Left colon (tissue), 2 donors: ENCODE measurements at places on chromosomes 1 and 21.

GRCh38 chr21:46597896-46598343, 7.0 kb downstream of the S100B start:
- DNase-seq = no peak

GRCh38 chr1:62194651-62195544, at the start of gene L1TD1:
L1TD1 (plus strand) TSS chr1:62194849; CDS start chr1:62206629, 11,780 bp downstream.
- peak; percentile 75 for DNase-seq

DNA sequence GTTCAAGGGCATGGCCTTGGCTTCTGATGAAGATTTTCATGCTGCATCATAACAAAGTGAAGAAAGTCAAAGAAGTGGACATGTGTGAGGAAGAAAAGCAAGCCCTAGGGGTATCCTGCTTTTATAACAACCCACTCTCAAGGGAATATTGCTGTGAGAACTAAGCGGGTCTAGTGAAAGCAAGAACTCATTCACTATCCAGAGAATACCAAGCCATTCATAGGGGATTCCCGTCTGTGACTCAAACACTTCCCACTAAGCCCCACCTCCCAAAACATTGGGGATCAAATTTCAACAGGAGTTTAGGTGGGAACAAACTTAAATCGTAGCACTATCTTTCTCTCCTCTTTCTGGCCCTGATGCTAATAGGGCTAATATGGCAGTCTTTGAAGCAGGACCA, 98.5 kb upstream of the CTTNBP2NL start:
- no peak for DNase-seq

DNA sequence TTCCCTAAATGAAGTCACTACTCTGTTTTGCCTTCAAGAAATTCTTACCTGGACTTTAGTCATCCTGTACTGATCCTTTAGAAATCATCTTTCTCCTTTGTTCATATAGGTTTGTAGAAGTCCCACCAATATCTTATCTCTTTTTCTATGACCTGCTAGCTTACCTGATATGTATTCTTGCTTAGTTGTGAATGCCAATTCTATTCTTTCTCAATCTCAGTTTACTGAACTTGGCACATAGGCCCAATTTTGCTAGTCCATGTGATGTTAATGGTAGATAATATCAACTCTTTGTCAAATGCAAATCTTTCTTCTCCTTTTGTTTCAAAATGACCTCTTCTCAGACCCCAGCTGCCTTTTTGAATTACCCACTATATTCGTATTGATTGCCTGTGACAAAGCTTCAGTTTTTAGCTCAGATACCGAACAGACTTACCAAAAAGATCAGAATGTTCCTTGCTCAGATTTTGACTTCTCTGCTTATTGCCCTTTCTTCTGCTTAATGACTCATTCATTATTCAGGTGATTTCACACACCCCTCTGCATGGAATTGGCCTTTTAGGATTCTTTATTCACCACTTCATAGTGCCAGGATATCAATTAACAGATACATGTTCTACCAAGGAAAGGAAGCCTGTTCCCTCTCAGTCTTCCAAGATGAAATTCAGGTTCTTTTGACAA, 20.6 kb downstream of the IPO9 start:
- DNase-seq = no peak

GRCh38 chr1:113185463-113186104, 112.6 kb downstream of the LRIG2 start:
- no peak for DNase-seq

- DNase-seq = peak; percentile 69
Observed at GRCh38 chr1:53186533-53186932, 10.1 kb upstream of the CPT2 start.

- DNase-seq = no peak
Observed at GRCh38 chr1:178962853-178963711, 62.6 kb upstream of the FAM20B start.

DNA sequence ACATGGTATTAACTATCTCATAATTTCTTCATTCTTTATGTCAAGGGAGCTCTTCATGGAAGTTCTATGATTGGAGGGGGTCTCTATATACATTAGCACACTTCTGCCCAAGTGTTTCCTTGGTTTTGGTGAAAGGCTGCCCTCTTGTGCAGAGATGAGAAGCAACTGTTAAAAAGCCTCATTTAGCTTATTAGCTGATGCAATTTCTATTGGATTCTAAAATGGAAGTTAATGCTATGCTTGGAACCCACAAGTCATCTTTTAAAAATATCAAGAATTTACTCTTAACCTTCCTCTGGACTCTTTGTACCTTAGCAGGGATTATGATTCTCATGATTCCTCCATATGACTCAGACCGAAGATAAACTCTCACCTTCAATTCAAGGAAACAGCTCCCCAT, 328.9 kb downstream of the PTBP2 start:
- DNase-seq = no peak

GRCh38 chr1:186681801-186682200, 1.6 kb upstream of the PTGS2 start:
- DNase-seq = no peak

- DNase-seq = no peak
Observed at GRCh38 chr1:223479718-223480425, 86.7 kb downstream of the CCDC185 start.

- DNase-seq = peak; percentile 20
Observed at GRCh38 chr1:3652548-3653285, 401 bp downstream of the TP73 start.

DNA sequence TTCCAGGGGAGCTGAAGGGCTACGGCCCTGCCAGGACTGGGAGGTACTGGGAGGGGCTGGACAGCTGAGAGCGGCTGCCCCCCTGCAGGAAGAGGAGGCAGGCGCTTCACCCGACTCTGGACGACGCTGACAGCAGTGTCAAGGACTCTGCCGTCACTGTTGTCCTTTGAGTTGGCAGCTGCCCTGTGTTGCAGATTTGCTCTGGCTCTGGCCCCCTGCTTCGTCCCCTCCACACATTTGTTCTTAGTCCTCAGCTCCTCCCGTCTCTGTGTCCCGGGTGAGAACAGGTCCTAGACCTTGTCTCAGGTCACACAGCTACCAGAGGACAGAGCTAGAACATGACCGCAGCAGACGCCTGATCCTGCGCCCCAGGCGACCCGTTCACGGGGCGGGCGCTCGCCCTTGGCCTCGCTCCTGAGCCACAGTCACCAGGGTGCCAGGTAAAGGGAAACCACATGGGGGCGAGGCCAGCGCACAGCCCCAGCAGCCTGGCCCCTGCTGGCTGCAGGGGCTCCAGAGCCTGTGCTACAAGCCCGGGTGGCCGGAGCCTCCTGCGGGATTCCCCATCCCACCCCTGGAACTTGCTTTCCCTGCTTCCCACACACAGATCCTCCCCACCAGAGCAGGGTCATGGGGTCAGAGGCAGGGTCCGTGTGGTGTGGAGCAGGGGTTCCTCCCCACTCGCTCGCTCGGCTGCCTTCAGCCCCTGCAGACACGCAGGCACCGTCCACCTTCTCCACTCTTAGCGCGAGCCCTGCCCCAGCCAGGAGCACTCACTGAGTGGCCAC, 10.7 kb upstream of the NPHP4 start:
- peak; percentile 17 for DNase-seq
